Stimulated activated naive B cell treated with anti-CD40 and anti-IgM and Interleukin-4, amounts not matched to agents 10 μg/mL and 1 μg/mL and 100 μg/mL, for 72 hours (primary cell): ENCODE measurements at places on chromosomes 6 and 20.

GRCh38 chr6:14520536-14520935, 403.0 kb downstream of the CD83 start:
- H3K27me3 ChIP-seq, result no peaks in the 10 kb centered on the region
- H3K4me1 ChIP-seq, result peaks cover 13% of the 10 kb centered on the region

GRCh38 chr20:16842486-16843120, 94.4 kb downstream of the OTOR start:
- no peak overlapping the region for H3K27ac ChIP-seq
- no peak overlapping the region for H3K4me3 ChIP-seq
- peaks cover 7% of the 10 kb centered on the region for H3K27me3 ChIP-seq

DNA sequence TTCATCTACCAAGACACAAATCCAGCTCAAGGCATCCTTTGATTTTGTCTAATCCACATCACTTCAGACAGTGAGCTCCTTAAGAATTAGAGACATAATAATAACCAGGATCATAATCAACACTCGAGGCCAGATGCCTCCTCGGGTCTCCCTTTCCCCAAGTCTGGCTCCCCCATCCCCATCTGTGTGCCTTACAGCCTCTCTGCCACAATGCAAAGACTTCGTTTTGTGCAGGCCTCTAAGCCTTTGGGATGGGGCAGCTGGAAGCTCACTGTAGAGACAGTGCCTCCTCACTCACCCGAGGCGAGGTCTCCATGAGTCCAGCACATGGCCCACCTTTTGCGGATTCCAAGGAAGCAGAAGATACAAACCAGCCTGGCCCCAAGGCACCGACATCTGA, 30.3 kb downstream of the LRFN2 start:
- no peaks in the 10 kb centered on the region for H3K4me1 ChIP-seq
- no peaks in the 10 kb centered on the region for H3K36me3 ChIP-seq
- no peak overlapping the region for H3K27ac ChIP-seq
- H3K4me3 ChIP-seq, result no peak overlapping the region
- DNase-seq, result no peak

DNA sequence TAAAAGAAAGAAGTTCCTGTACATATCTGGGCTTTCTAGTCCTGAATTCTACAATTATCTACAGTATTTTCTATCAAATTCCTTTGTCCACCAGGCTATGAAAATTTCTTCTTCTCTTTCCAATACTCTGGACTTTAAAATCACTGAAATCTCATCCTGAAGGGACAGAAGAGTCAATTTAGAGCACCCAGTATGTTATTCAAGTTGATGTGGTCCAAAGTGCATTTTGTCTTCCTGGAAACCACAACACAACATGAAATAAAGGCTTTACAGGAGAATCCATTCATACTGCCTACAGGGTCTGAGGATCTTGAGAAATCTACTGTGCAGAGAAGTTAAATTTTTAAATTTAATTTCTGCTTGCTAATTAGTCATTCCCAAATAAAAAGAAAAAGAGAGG, 94.9 kb upstream of the ADGRF1 start:
- H3K4me3 ChIP-seq, result no peak overlapping the region
- H3K4me1 ChIP-seq, result peaks cover 10% of the 10 kb centered on the region
- H3K36me3 ChIP-seq, result no peaks in the 10 kb centered on the region
- H3K27me3 ChIP-seq, result no peaks in the 10 kb centered on the region
- no peak for DNase-seq
- no peak overlapping the region for H3K27ac ChIP-seq

DNA sequence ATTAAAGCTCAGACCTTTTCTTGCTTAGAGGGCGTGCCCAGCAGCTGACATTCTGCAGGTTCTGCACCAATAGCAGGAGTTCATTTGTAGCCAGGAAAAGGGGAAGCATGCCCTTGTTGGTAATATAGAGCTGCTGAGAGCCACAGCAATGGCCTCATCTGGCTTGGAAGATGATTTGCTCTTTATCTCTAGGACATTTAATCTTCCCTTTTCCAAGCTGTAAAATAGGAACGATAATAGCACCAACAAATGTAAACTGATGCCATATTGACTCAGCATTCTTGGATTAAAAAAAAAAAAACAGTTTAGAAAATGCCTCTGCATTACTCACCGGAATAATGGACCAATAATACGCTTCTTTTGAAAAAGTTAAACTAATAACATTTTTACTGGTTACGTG, 93.4 kb upstream of the SLC2A12 start:
- peaks cover 7% of the 10 kb centered on the region for H3K4me1 ChIP-seq
- DNase-seq, result no peak
- H3K27me3 ChIP-seq, result no peaks in the 10 kb centered on the region
- H3K27ac ChIP-seq, result no peak overlapping the region
- H3K4me3 ChIP-seq, result no peak overlapping the region

GRCh38 chr20:24987244-24987643, 5.3 kb downstream of the APMAP start:
- no peak overlapping the region for H3K4me3 ChIP-seq
- H3K27ac ChIP-seq, result no peak overlapping the region
- DNase-seq, result no peak
- H3K36me3 ChIP-seq, result peaks cover 43% of the 10 kb centered on the region
- H3K27me3 ChIP-seq, result no peaks in the 10 kb centered on the region

DNA sequence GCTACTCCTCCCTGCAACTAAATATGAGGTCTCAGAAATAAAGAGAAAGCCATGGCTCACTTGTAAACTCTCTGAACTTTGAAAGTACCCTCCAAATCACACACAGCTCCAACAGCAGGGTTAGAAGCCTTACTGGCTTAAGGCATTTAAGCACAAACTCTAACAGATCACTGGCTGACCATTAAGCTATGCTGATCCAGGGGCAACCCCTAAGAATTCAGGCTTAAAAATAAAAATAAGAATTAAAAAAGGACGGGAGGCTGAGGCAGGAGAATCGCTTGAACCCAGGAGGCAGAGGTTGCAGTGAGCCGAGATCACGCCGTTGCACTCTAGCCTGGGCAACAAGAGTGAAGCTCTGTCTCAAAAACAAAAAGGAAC, 21.8 kb downstream of the HLA-E start:
- H3K27me3 ChIP-seq, result no peaks in the 10 kb centered on the region
- no peaks in the 10 kb centered on the region for H3K36me3 ChIP-seq
- no peak overlapping the region for H3K4me3 ChIP-seq
- DNase-seq, result no peak
- peaks cover 73% of the 10 kb centered on the region for H3K4me1 ChIP-seq

DNA sequence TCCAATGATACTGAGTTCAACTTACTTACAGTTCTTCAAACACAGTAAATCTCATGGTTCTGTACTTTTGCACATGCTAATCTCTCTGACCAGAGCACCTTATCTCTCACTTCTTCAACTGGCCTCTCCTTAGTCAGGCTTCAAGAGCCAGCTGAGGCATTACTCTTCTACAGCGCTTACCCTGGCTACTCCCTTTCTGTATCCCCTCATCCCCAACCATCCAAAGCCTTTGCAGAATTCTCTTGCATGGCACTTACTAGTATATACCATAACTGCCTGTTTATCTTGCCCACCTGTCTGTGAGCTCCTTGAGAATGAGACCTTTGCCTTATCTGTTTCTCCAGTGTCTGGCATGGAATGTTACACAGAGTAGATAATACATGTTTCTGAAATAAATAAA, 49.2 kb downstream of the SESN1 start:
- H3K4me1 ChIP-seq, result peaks cover 8% of the 10 kb centered on the region
- H3K4me3 ChIP-seq, result no peak overlapping the region
- H3K36me3 ChIP-seq, result no peaks in the 10 kb centered on the region
- DNase-seq, result no peak

- H3K4me1 ChIP-seq, result peaks cover 4% of the 10 kb centered on the region
- no peaks in the 10 kb centered on the region for H3K27me3 ChIP-seq
- no peak overlapping the region for H3K27ac ChIP-seq
- H3K4me3 ChIP-seq, result no peak overlapping the region
- no peak for DNase-seq
Measured at GRCh38 chr6:131427434-131428058, 145.5 kb upstream of the ARG1 start.
